ENCODE measurements at places on chromosomes 16 and 17. TPM values are rescaled to one million over a fixed set of nuclear protein-coding genes. Genes with fewer than 3 reads are reported as not detected.

DNA sequence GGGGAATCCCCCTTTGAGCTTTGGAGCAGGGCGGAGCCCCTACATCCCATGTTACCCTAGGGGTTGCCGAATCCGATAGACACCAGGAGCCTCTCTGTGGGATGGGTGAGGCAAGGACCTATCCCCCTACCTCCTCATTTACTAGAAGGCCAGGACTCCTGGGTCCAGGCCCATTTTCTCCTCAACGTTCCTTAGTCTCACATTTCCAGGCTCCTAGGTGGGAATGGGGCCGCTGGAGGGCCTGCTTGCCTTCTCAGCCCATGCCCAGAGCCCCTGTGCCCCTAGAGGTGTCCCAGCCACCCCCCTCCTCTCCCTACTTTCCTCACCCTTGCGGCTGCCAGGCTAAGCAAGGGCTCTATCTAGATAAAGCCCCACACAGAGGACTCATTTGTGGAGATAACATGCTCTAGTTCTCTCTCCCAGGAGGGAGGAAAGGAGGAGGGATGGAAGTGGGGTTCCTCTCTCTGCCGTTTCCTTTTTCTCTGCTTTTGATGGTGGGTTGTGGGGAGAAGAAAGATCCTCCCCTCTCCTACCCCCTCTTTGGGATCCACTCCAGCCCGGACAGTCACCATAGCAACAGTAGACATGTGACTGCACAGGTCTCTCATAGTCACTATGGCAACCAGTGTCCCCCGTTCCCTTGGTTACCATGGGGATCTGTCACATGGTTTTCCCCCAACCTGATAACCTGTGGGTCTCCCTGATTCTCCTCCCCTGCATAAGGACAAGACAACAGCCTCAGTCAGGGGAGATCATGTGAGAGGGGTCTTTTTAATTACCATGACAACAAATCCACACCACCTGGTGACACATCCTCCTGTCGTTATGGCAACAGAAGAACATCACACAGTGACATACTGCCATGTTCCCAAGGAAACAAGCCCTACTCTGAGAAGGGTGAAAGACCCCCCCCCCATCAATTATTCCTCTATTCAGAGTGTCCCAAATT is 5.2 kb downstream of the CACNA1G start:
- no peak for DNase-seq

DNA sequence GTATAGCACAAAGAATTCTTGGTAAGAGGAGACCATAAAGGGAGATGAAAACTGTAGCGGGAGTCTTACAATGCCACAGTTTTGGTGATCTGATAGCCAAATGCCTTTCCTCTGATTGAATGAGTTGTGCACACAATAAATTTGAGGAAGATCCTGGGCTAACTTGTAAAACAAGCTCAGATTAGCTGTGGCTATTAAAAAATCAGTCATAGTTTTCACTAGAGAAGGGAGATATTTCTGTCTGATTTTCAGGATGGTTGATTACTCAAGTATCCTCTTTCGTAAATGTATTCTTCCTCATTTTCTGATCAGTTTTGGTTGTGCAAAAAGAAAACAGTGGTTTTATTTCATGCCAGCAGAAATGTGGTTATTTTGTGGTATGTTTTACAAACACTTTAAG is 9.1 kb upstream of the METTL9 start:
- no peak for DNase-seq

GRCh38 chr17:12058535-12058934 is 37.9 kb downstream of the MAP2K4 start:
- DNase-seq, result no peak

RSL1D1 gene
- 63.6 TPM for total RNA-seq

ASIC2 gene
- under 0.01 TPM for total RNA-seq

GRCh38 chr17:45907750-45908395 is 13.5 kb downstream of the MAPT start:
- no peak for DNase-seq

TBC1D16 gene
- total RNA-seq, result 43.6 TPM

DNA sequence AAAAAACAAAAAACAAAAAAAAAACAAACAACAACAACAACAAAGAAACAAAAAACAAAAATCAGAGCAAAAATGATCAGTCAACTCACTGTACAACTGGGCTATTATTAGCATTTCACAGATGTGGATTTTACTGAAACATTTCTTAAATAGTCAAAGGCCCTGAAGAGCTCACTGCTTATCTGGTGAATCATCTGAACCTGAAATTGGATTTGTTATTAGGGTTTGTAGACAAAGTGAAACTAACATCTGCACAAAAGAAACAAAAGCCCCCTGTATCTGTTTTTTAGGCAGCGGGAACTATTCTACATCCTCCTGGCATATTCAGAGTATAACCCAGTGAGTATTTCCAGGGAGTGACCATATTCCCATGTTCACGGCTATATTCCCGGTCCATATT is 32.6 kb upstream of the KSR1 start:
- DNase-seq, result no peak

DNA sequence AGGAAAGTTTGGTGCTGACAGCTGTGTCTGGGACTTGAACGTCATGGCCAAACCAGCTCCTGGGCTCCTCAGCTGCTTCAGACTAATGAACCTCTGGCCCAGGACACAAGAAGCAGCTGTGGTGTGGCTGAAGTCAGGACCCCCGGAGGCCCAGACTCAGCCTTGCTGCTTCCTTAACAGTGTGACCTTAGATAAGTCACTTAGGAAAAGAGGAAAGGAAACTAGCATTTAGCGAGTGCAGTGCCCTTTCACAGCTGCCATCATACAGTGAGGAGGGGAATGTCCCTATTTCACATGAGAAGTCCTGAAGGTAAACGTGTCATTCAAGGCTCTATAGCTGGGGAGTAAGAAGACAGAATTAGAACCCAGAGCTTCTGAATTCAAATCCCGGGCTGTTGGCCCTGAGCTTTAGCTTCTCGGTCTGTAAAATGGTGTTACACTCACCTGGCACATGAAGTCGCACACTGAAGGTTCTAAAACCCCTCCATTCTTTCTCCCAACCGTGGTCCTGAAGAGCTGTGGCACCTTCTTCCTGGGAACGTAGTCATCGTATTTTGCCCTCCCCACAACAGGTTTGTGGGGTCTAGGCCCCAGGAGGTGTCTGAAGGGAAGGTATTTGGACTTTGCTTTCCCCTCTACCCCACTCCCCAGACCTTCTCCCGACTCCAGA is 910 bp upstream of the RAMP2 start:
- DNase-seq, result no peak

- no peak for DNase-seq
Observed at GRCh38 chr16:87729266-87729954, 36.4 kb downstream of the KLHDC4 start.

- no peak for DNase-seq
Observed at GRCh38 chr16:76441876-76442275, 164.7 kb downstream of the CNTNAP4 start.

- no peak for DNase-seq
Observed at GRCh38 chr17:71703701-71704100, 417.1 kb upstream of the SOX9 start.

DNA sequence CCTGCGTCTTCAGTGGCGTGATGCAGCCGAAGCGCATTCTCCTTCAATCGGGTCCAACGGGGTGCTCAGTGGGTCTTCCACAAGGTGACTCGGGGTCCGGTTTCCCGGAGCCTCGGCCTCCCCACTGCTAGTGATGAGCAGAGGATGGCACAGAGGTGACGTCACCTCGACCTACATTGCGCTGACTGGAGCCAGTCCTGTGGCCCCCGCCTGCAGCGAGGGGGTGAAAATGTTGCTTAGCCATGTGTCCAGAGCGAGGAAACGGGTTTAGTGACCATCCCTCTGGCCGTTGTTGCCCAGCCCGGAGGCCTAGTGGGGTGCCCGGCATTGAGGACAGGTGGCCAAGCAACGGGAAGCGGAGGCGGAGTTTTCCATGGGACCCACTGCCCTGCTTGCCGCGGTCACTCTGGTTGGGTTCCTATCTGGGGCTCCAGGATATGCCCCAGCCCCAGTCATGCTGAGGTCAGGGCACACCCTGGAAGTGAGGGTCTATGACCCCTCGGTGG is 190.6 kb upstream of the CIBAR2 start:
- no peak for DNase-seq

OR3A2 gene
- total RNA-seq, result not detected

GRCh38 chr17:81418710-81419318 is 23.6 kb downstream of the BAHCC1 start:
- DNase-seq, result no peak

TBC1D3E gene
- total RNA-seq, result not detected

JUP gene
- total RNA-seq, result 71.6 TPM

DBNDD1 gene
- total RNA-seq, result 14.0 TPM

- DNase-seq, result no peak
Observed at GRCh38 chr17:28550858-28551257, 1.6 kb downstream of the UNC119 start.

MYH3 gene
- 0.07 TPM for total RNA-seq

GRCh38 chr16:70577256-70577698 is 53.7 kb downstream of the SF3B3 start:
- DNase-seq, result no peak

CNTNAP1 gene
- total RNA-seq, result 30.9 TPM

VMO1 gene
- total RNA-seq, result 0.32 TPM

DNA sequence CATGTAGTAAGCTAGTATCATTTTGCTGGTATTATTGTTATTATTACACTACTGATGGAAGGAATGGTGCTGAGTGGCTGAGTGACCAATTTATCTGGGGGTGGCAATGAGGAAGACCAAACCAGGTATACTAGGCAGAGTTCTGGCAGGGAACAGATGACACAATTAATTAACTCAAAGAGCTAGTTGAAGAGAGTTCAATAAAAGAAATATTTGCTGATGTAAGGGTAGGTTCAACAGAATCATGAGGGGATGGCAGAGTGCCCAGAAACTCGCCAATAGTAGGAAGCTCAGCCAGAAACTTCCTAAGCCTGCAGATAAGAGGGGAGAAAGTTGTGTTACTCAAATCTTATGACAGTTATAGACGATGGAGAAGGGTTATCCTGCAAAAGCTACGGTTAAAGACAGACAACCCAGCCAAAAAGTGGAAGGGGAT is 352.5 kb downstream of the KCNJ2 start:
- DNase-seq, result peak; percentile 2

- no peak for DNase-seq
Observed at GRCh38 chr17:70929226-70929625, 759.9 kb downstream of the KCNJ2 start.

CD19 gene
- not detected for total RNA-seq

DNA sequence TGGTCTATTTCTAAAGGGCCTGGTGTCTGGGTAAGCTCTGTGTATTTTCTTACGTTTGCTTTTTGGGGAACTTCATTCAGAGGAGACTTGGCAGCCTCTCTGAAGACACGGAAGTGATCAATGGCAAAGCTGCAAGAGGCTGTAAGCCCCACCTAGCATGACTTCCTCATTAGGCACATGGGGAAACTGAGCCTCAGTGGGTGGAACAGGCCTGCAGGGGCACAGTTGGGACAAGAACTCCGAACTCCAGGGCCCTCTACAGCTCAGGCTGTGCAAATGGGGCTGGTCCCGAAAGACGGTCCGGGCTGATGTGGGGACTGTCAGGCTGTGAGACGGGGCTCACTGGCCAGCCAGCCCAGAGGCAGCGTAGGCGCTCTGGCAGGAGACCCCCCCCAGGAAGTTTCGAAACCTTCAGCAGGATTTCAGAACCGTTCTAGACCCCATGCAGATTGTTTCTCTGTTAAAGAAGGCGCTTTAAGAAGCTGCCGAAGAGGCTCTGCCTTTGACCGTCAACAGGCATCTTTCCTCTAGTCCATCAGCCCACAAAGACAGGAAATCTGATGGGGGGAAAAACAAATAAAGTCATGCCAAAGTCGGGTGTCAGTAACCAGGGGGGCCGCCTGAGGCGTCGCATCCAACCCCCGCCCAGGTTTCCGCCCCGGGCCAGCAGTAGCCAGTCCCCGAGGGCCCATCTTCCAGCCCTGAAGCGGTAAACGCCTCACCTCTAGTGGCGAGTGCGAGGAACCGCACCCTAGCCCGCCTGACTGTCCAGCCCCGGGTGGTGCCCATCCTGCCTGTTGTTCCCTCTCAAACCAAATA is 79.8 kb upstream of the TBC1D3K start:
- no peak for DNase-seq

TBC1D3L gene
- total RNA-seq, result 1.2 TPM

MT4 gene
- total RNA-seq, result not detected

DNA sequence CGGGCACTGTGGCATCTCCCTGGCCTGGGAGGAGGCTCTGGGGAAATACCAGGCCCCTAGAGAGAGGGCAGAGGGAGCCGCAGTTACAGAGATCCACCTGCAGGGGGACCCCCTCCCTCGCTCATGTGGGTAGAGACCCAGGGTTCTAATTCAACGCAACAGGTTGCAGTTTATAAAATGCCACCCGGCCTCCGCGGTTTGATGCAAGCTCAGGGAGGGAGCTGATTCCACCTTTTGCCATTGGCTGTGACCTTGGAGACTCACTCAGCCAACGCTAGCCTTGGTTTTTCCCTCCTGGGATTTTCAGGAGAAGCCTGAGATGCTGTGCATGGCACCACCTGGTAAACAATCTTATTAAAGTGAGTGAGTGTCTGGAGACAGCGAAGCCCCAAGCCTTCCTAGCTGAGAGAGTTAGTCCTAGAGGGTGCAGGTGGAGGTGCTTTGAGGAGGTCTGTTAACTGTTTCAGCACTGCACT is 12.1 kb downstream of the TTLL6 start:
- no peak for DNase-seq

GRCh38 chr17:72590882-72591281 is 470.1 kb downstream of the SOX9 start:
- no peak for DNase-seq

DNA sequence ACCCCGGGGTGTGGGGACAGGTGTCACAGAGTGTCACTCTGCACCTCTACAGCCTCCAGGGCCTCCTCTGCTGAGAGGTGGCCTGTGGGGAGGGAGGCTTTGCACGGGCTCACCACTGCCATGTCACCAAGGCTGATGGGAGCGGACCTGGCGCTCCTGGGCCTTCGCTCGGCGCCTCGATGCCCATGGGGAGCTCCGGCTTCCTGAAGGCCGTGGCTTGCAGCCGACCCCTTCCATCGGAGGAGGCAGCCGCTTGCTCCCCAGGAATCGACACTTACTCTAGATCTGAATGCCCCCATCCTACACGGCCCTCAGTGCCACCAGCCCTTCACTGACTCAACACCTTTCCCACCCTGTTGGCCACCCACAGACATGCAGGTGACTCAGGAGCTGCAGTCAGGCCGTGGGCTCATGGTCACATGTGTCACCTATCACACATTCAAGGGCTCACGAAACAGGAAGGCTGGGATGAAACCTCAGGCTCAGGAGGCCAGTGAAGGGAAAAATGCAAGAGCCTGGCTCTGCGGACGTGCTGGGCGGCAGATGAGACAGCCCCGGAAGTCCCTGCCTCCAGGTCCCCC is 11.9 kb downstream of the LGALS3BP start:
- DNase-seq, result no peak

CACNG4 gene
- not detected for total RNA-seq

DNA sequence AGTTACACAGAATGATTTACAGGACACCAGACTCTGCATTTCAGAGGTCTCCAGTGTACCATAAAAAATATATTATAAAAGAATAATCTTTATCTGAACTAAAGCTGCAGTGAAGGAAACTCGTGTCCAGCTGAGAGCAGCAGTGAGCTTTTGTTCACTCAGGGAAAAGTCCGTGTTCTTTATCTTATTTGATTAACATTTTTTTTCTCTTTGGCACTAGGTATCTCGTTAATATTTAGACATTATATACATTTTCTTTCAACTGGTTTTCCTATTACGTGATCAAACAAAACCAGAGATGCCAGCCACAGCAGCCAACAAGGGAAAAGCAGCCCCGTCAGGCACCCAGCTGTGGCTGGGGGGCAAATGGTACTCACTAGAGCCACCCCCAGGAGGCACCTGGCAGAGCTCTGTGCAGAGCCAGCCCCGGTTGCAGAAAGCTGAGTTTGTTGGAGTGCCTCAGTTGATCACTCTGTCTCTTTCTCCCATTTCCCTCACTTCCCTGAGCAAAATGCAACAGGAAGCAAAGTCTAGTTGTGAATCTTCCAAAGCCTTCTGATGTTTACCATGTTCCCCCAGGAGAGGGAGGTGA is 1.1 kb upstream of the HS3ST4 start:
- DNase-seq, result no peak

IKZF3 gene
- not detected for total RNA-seq
